ENCODE measurements at places on chromosomes 1 and 21. TPM values are rescaled to one million over a fixed set of nuclear protein-coding genes. Genes with fewer than 3 reads are reported as not detected.
A peak's percentile ranks its signal among the peaks of the same experiment; 100 is the strongest.

GRCh38 chr1:177934927-177935326 is 34.9 kb downstream of the SEC16B start:
- no peak for DNase-seq

DNA sequence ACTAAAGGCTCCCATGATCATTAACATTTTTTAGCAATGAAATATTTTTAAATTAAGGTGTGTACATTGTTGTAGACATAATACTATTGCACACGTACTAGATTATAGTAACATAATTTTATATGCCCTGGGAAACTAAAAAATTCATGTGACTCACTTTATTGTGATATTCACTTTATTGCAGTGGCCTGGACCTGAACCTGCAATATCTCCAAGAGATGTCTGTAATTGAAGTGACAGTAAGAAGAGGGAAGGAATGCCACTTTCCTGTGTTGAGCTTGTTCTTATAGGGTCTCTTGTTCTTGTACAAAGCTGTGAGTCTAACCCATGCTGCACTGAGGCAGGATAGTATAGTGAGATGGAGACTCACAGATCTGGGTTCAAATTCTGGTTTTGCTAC is 66.9 kb upstream of the USP24 start:
- DNase-seq, result no peak

- no peak for DNase-seq
Observed at GRCh38 chr1:237873487-237874211, 17.1 kb downstream of the ZP4 start.

DNA sequence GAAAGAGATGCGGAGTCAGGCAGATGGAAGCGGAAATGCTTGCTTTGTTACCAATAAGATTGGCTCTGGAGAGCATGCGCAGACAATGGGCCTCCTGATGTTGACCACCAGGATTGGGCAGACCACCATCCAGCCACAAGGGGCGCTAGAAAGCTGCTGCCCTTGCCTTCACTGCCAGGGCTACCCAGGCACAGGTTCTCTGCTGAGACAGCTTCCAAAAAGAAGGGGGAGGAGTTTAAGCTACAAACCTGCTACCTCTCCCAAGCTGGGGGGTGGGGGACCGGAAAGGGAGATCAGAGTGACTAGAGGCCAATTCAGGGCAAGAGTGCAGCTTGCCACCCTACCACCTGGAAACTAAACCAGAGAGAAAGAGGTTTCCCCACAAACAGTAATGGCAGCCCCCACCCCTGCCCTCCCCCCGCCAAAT is 369.7 kb downstream of the RRAGC start:
- DNase-seq, result peak; percentile 54

DNA sequence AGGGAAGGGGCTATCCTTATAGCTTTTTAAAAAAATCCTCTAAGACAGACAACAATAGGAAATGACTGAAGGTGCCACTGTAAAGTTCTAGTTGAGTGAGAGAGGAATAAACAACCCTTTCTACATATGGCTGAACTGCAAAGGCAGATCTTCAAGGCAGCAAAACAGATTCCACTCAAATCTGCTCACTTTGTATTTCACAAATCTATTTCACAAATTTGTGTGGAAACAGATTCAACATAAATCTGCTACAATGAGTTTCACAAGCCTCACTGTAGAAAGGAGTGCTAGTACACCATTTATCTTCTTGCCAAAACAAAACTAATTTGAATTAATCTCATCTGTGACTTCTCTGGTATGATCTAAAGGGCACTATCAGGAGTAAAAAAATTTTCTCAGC is 451.3 kb downstream of the PLA2G4A start:
- no peak for DNase-seq

DNA sequence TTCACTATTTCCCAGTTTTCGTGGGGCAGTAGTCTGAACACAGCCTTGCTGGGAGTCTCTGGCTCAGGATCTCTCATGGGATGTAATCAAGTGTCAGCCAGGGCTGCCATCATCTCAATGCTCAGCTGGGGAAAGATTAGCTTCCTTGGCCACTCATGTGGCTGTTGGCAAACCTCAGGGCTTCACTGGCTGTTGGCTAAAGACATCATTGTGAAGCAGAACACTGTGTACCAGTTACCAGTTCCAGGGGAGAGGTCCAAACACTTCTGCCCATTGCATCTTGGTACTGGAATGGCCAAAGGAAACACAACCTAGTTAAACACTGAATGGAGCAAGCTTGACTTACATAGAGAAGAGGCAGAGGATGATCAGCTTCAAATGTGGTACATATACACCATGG is 33.7 kb downstream of the AADACL4 start:
- DNase-seq, result no peak

DNA sequence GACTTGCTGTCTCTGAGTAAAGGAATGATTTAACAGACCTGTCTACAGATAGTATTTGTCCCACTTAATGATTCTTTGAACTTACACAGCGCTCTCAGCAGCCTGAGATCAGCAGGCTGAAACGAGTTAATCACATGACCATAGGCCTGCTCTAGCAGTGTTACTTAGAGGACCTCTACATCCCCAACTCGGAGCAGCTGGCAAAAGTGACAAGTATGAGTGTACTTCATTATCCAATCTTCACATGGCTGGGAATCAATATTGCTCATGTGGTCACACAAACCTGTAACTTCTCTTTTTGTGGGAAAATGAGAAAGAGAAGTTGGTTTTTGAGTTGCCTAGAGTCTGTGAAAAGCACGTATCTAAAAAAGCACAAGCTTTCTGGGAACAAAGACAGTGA is 11.4 kb upstream of the ATP13A2 start:
- no peak for DNase-seq

Gene HPDL
- 4.6 TPM for polyA plus RNA-seq

Gene MNDA
- 5.0 TPM for polyA plus RNA-seq

- DNase-seq, result no peak
Observed at GRCh38 chr1:82704393-82704792, 903.7 kb downstream of the ADGRL2 start.

DNA sequence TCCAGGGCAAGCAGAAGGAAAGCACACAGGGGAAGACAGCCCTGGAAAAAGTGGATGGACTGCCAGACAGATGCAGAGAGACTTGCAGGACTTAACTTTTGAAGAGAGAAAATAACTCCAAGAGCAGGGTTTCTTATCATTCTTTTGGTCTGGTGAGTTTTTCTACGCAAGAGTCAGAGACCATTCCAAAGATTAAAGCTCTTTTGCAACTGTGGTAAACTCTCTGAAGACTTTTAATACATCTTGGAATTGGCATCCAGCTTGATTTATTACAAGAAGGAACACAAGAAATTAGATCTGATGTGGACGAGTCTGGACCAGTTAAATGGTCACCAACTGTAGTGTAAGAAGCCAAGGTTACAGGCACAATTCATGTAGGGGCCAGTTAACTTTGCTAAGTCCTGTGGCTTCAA is 153.4 kb downstream of the SIPA1L2 start:
- no peak for DNase-seq

DNA sequence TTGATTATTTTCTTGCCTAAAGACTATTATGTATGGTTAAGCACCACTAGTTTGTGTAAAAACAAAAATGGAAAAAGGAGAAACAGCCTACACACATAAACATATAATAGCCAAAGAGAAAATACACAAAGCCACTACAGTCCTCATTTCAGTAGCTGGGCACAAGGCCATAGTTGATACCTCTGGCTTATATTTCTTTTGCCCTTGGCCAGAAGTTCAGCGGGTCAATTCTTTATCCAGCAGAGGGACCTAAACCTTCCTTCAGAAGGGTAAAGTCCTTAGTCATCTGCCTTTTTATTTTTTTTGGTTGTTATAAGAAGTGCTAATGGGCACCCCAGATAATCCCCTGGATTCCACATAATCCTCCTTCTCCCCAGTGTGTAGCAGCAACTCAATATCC is 134.1 kb downstream of the PIGK start:
- DNase-seq, result no peak

GRCh38 chr1:43272161-43272560 is 2.4 kb downstream of the TMEM125 start:
- DNase-seq, result no peak

- DNase-seq, result no peak
Observed at GRCh38 chr1:9424261-9424660, 115.0 kb upstream of the SLC25A33 start.

DNA sequence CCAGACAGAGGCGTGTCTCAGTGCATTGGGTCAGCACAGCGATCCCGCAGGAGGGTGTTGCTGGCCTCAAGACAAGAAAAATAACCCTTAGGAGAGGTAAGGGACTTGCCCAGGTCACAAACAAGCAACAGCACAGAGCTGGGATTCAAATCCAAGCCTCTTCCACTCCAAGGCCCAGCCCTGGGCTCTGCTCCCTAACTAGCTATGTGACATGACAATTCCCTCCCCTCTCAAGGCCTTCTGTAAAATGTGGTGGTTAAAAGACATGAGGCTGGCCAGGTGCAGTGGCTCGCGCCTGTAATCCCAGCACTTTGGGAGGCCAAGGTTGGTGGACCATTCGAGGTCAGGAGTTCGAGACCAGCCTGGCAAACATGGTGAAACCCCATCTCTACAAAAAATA is 28.1 kb upstream of the LAPTM5 start:
- no peak for DNase-seq

DNA sequence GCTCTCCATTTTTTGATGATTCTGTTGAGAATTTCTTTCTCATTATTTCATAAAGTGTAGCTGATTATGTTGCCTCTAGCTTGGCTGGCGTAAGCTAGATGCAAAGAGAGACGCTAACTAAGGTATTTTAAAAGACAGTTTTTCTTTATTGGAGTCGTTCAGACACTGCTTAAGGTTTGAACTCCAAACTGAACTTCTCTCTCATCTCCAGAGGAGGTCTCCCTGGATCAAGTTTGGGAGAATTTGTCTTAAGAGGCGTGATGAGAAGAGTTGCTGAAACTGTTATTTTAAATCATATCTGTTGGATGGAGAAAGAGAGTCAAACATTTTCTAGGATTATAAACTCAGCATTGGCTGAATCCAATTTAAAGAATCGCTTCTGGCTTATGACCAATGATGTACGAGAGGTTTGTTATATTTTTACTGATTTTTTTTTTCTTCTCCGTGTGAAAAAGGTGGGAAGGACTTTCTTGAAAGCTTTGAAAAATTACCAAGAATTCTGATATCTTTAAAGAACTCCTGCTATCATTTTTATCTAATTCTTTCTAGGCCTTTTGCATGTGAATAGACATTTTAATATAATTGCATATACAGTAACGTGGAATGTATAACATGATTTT is 34.0 kb downstream of the MAP3K7CL start:
- DNase-seq, result no peak
